ENCODE measurements at places on chromosomes 2 and 18.

- no peak for DNase-seq
Measured at GRCh38 chr2:67399831-67400489, 2.8 kb downstream of the ETAA1 start.

GRCh38 chr2:108974674-108975073 lies 14.3 kb downstream of the EDAR start:
- DNase-seq = no peak

- DNase-seq = no peak
Measured at GRCh38 chr2:119025013-119025412, 83.0 kb downstream of the MARCO start.

- no peak for DNase-seq
Measured at GRCh38 chr2:96924775-96925747, 55.2 kb upstream of the SEMA4C start.

DNA sequence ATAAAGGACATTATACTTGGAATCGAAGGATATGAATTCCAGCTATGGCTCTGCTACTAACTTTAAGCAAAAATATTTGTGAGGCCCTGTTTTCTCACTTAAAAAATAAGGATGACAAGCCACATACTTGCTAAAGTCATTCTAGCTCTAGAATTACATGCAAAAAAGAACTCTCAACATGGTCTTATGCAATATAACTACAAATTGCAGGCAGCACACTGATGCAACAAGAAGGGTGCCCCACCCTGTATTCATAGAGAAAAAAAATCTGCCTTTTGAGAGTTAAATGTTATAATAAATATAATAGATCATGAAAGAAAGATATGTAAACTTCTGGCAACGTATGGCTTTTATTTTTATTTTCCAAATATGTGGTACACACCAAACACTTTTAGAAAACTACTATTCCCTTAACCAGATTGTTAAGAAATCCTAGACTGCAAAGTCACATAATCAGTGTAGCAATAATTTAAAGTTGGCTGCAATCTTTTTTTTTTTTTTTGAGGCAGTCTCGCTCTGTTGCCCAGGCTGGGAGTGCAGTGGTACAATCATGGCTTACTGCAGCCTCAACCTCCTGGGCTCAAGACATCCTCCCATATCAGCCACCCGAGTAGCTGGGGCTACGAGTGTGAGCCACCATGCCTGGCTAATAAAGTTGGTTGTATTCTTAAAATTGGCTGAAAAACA lies 40.2 kb upstream of the WDSUB1 start:
- peak; percentile 17 for DNase-seq

DNA sequence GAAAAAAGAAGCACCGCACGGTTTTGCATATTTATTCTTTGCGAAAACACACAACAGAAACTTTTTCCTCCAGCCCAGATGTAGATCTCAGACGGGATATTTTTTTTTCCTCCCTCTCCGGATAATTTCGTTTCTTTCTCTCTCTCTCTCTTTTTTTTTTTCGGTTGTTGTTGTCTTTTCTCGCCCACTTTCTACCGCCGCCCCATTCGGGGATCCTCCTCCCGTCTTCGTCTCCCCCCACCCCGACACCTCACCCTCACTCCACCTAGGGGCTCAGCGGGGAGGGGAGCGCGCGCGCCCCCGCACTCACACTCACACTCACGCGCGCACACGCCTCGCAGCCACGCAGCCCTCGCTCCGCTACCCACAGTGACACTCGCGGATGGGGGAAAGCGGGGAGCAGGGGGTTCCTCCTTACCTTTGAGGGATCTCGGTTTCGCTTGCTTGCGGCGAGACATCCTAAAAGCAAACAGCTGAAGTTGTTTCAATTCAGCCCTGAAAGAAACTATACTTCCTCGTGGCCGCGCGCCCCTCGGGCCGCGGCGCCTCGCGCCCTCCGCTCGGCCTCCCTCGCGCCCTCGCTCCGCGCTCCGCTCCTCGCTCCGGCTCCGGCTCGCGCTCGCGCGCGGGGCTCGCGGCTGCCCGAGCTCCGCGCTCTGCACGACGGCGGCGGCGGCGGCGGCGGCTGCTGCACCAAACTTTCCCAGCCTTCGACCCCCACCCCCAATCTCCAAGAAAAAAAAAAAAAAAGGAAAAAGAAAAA lies 1.3 kb downstream of the ZNF521 start:
- DNase-seq = no peak

DNA sequence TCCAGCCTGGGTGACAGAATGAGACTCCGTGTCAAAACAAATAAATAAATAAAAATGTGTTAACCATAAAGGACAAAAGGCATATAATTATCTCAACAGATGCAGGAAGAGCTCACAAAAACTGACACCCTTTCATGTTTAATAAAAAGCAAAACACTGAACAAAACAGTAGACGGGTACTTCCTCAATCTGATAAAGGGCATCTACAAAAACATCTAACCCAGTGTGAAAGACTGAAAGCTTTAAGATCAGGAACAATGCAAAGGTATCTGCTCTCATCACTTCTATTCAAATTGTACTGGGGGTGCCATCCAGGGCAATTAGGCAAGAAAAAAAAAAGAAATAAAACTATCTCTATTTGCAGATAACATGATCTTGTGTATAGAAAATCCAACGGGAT lies 11.7 kb upstream of the NCL start:
- no peak for DNase-seq

GRCh38 chr2:85698880-85699254 lies 4.7 kb downstream of the GNLY start:
- DNase-seq = no peak

DNA sequence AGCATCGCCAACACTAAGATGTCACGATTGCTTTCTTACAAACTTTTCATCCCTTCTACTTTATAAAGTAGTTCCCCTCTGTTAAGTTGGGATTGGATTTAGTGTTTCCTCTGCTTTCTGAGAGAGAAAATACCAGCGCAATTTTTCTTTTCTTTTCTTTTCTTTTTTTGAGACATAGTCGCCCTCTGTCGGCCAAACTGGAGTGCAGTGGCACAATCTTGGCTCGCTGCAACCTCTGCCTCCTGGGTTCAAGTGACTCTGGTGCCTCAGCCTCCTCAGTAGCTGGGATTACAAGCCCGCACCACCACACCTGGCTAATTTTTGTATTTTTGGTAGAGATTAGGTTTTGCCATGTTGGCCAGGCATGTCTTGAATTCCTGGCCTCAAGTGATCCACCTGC lies 9.0 kb downstream of the RELCH start:
- no peak for DNase-seq

GRCh38 chr2:157420771-157421323 lies 23.0 kb downstream of the CYTIP start:
- DNase-seq = no peak
